GM12878 (cell line): ENCODE measurements at places on chromosomes 13 and 19. TPM values are rescaled to one million over a fixed set of nuclear protein-coding genes. Genes with fewer than 3 reads are reported as not detected.
A peak's percentile ranks its signal among the peaks of the same experiment; 100 is the strongest.

KIR2DL3 gene
- total RNA-seq = not detected in 2 replicates

PTGER1 gene
- not detected in 2 replicates for total RNA-seq

GAPDHS gene
- total RNA-seq = not detected in 2 replicates

FAAP24 gene
- total RNA-seq = 6.4 and 7.5 TPM in 2 replicates

- no peaks in the 10 kb centered on the region for H3K36me3 ChIP-seq
- H3K27ac ChIP-seq = no peak overlapping the region
- H3K4me1 ChIP-seq = no peaks in the 10 kb centered on the region
- DNase-seq = no peak
Observed at GRCh38 chr13:20351281-20352022, 119.3 kb upstream of the GJB6 start.

DNA sequence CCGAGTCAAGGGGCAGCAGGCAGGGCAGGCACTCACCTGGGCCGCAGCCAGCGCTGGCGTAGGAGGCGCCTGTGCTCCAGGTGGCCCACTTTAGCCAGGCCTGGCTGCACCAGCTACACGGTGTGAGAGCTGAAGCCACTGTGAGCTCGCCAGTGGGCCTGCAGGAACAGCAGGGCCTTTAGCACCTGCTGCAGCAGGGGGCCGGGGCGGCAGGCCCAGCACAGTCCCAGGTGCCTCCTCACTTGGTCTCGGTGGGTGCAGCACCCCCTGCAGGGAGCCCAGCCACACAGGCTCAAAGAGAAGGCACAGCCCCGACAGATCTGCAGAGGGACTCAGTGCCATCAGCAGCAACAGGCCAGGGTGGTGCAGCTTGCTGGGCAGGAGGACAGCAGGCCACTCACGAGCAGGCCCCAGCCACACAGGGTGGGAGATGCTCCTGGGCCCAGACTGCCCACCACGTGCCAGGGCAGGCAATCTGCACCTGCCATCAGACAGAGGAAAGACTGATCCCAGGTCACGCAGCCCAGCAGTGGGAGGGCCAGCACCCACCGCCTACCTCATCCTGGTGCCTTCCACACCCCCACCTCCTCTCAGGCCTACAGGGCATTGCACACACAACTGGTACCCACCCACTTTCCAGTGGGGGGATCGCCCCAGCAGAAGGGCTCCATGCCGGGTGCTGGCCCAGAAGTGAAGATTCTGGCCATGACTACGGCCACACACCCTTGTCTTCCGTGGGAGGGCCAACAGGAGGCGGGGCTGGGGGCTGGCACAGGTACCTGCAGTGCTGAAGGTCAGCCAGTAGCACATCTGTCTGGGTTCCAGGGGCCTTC is 15.8 kb downstream of the ARHGAP33 start:
- H3K4me3 ChIP-seq = no peak overlapping the region
- H3K27ac ChIP-seq = no peak overlapping the region
- no peak for DNase-seq
- no peaks in the 10 kb centered on the region for H3K4me1 ChIP-seq
- no peaks in the 10 kb centered on the region for H3K27me3 ChIP-seq

DNA sequence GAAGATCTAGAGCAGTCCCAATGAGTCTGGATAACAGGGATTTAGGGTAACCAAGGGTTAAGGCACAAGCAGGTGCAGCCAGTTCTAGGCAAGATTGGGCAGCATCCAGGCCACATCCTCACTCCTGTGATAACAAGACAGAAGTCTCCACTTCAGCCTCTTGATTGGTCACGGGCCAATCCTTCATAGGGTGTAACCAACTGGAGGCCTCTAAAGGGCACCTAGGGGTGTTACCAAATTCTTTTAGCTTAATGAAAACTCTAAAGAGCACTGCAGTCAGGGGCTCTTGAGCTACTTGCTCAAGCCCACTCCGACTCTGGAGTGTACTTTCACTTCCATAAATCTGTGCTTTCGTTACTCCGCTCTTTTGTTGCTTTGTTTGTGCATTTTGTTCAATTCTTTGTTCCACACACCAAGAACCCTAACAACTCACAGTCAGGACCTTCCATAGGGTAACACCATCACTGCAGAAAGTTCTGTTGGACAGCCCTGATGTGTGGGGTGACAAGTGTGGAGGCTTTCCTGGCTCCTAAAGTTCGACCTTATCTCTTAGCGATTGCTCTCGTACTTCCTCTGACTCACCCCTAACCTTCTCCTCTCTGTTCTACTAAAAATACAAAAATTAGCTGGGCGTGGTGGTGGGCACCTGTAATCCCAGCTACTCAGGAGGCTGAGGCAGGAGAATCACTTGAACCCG is 36.1 kb downstream of the ZSWIM9 start:
- H3K4me3 ChIP-seq = no peak overlapping the region
- peaks cover 3% of the 10 kb centered on the region; the same call in 1 of the 2 replicates for H3K4me1 ChIP-seq
- H3K27me3 ChIP-seq = no peaks in the 10 kb centered on the region
- H3K27ac ChIP-seq = no peak overlapping the region
- DNase-seq = no peak

DNA sequence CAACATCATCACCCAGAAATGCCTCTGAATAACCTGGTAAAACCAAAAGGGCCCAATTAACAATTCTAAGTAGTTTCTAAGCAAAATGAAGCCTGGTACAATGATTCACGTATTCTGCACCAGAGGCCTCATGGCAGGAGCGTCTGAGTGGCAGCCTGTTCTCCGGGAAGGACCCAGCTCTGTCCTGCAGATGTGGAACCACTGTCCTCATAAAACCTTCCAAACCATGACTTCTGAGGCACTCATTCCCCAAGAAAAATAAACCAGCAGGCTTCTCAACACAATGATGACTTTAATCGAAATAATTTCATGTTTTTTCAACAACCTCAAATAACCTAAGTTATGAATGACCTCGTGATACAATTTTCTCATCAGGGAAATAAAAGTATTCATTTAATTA is 89.9 kb downstream of the STK24 start:
- peaks cover 76% of the 10 kb centered on the region for H3K4me1 ChIP-seq
- no peak for DNase-seq
- no peaks in the 10 kb centered on the region for H3K27me3 ChIP-seq
- no peak overlapping the region for H3K27ac ChIP-seq
- peaks cover 5% of the 10 kb centered on the region for H3K36me3 ChIP-seq
- H3K4me3 ChIP-seq = no peak overlapping the region

- no peak for DNase-seq
- H3K27ac ChIP-seq = no peak overlapping the region
- H3K4me1 ChIP-seq = peaks cover 22% of the 10 kb centered on the region
Observed at GRCh38 chr19:982567-983170, 1.5 kb upstream of the WDR18 start.

DNA sequence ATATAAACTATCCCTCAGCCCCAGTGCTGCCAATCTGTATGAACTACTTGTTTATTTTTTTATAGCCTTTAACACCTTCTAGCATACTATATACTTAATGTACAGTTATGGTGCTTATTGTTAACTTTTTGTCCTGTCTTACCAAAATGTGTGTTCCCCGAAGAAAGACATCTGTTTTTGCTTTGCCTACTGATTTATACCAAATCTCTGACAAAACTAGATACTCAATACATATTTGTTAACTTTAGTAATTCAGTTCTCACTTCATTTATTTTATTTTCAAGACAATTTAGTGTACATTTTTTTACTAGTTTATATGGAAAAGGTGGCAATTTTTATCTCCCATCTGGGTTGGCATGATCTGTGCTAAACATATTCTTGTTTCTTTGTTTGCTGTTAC is 824.3 kb upstream of the ATXN8OS start:
- no peaks in the 10 kb centered on the region for H3K4me1 ChIP-seq
- H3K36me3 ChIP-seq = no peaks in the 10 kb centered on the region
- H3K27me3 ChIP-seq = no peaks in the 10 kb centered on the region
- DNase-seq = no peak
- H3K4me3 ChIP-seq = no peak overlapping the region
- H3K27ac ChIP-seq = no peak overlapping the region

- no peak for DNase-seq
- no peak overlapping the region for H3K27ac ChIP-seq
- H3K4me1 ChIP-seq = no peaks in the 10 kb centered on the region
- H3K4me3 ChIP-seq = no peak overlapping the region
- H3K36me3 ChIP-seq = no peaks in the 10 kb centered on the region
Observed at GRCh38 chr13:92221916-92222315, 823.5 kb downstream of the GPC5 start.

DNA sequence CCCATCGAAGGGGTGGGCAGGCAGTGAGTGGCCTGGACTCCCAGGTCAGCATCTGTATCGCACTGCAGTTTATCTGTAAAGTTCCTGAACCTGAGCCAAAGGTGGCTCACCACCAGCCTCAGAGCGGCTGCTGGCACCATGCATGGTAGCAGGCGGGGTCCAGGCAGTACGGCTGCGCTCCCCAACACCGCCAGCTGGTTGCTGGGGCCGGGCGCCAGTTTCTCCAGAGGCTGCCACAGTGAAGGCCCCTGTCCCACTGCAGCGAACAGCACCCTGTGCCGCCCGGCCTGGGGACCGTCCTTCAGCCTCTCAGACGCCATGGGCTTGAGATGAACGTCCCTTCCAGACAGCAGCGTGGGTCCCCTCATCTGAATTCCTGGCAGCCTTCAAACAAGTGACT is 109.8 kb downstream of the KDM4B start:
- no peaks in the 10 kb centered on the region for H3K4me1 ChIP-seq
- H3K27ac ChIP-seq = no peak overlapping the region
- H3K36me3 ChIP-seq = peaks cover 15% of the 10 kb centered on the region; the same call in 1 of the 2 replicates
- no peak overlapping the region for H3K4me3 ChIP-seq
- H3K27me3 ChIP-seq = no peaks in the 10 kb centered on the region

- no peak for DNase-seq
- no peaks in the 10 kb centered on the region for H3K27me3 ChIP-seq
Observed at GRCh38 chr19:14165990-14166830, 29.8 kb upstream of the ASF1B start.

- no peaks in the 10 kb centered on the region for H3K27me3 ChIP-seq
- no peak overlapping the region for H3K27ac ChIP-seq
- no peak for DNase-seq
- H3K4me3 ChIP-seq = no peak overlapping the region
- peaks cover 9% of the 10 kb centered on the region for H3K4me1 ChIP-seq
- H3K36me3 ChIP-seq = peaks cover 6% of the 10 kb centered on the region
Observed at GRCh38 chr19:5900976-5901375, 2.6 kb downstream of the NDUFA11 start.

DNA sequence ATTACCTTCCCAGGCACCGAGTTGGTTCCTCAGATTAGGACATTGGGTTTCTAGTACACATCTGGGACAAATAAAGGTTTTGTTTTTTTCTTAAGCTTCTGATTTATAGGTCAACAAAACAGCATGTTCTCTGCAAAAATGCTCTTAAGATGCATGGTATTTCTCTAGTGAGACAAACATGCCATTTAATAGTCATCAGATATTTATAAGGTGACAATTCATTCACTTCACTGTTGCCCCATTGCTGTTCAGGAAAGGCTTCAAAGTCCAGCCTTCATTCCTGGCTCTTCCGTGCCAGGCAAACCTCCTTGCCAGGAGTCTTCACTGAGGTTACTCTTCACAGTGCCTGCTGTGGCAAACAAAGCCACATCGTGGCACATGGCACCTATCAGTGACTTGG is 156.3 kb upstream of the FNDC3A start:
- no peaks in the 10 kb centered on the region for H3K36me3 ChIP-seq
- H3K4me3 ChIP-seq = no peak overlapping the region
- no peaks in the 10 kb centered on the region for H3K4me1 ChIP-seq
- DNase-seq = no peak
- H3K27ac ChIP-seq = no peak overlapping the region

DNA sequence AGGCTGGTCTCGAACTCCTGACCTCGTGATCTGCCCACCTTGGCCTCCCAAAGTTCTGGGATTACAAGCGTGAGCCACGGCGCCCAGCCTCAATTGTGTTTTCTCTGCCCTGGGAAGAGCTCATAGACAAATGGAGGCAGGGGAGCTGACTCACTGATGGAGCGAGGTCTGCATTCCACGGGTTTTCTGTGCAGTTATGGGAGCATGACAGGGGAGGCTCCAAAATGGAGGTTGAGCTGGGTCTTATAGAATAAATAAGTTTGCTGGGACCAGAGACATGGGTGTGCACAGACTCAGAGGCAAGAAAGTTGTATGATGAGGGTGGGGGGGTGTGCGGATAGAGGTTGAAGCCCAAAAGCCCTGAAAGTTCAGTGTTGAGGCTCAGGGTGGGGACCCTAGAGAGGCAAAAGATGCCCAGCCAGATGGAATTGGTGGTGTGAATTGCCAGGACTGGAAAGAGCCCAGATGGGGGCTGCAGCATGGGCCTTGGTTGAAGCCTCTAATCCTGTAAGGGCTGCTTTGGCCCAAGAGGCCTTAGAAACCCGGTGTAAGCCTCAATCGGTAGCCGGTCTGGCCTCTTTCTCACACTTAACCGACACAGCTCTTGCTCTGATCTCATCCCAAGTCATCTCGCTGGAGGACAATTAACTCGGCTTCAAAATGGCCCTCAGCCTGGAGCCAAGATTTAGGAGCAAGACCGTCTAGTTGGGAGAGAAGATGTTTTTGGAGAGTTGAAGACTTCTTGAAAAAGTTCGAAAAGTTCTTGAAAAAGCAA is 1.9 kb downstream of the TPM4 start:
- peaks cover 33% of the 10 kb centered on the region for H3K4me1 ChIP-seq
- peaks cover 23% of the 10 kb centered on the region for H3K36me3 ChIP-seq
- no peaks in the 10 kb centered on the region for H3K27me3 ChIP-seq
- H3K27ac ChIP-seq = peak overlapping the region; percentile 99

DNA sequence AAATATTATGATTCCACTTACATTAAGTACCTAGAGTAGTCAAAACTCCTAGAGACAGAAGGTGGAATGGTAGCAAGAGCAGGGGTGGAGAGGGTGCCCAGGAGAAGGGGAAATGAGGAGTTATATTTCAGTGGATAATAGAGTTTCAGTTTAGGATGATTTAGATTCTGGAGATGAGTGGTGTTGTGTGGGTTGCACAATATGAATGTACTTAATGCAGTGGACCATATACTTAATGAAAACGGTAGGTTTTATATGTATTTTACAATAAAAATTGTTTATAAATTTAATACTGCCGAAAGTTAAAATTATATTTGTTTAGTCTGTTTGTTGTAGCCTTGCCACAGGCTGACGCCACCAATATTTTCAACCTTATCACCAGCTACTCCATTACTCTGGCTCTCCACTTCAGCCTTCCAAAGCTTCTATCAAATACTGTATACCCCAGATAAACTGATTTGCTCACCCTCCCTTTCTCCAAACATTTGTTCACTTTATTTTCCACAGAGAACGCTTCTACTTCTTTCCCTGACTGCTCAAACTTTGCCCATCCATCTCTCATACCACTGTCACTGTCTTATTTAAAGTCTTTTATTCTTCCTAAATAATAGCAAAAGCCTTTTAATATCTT is 1.4 kb upstream of the RBM26 start:
- peak overlapping the region; percentile 99 for H3K4me3 ChIP-seq
- no peaks in the 10 kb centered on the region for H3K4me1 ChIP-seq
- H3K36me3 ChIP-seq = peaks cover 4% of the 10 kb centered on the region

- no peak overlapping the region for H3K27ac ChIP-seq
- DNase-seq = no peak
- no peaks in the 10 kb centered on the region for H3K36me3 ChIP-seq
- no peaks in the 10 kb centered on the region for H3K4me1 ChIP-seq
- H3K27me3 ChIP-seq = no peaks in the 10 kb centered on the region
Observed at GRCh38 chr13:70729369-70729768, 621.1 kb upstream of the KLHL1 start.
